Stimulated activated CD8-positive, alpha-beta memory T cell treated with anti-CD3 and anti-CD28 coated beads, Interleukin-4, amount 100 ng/mL, for 4 hours (primary cell): ENCODE measurements at places on chromosomes 4 and X.

DNA sequence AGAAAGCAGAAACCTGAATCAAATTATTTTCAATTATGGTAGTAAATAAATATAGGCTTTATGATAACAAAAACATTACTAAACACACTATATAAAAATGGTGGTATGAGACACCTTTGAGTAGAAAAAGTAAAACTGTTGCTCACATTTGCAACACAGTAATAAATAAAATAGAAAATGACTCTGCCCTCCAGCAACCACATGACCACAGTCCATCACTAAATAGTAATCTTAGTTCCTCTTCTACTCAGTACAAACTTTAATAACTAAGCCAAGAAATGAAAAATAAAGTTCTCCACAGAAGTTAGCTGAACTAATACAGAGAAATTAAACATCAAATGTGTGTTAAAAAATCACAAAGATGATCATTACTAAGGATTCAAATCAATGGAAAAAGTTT is 108.5 kb downstream of the ADGRA3 start:
- no peak for DNase-seq

DNA sequence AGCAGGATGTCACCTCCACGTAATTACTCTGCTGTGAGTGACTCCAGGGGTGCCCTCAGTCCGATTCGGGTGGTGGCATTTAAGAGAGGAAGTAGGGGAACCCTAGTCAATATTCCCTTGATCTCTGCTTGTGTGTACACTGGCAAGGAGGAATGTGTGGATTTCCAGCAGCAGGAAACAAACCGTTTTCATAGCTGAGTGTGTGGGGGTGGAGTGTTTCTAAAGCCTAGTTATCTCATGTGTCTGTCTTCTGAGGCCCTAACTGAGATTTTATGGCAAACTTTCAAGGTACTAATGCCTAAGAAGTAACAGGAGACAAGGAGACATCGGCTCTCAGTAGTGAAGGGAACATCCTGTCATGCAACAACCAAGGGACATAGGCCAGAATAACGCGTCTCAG is 6.6 kb upstream of the CLDN24 start:
- DNase-seq = no peak

- DNase-seq = no peak
Measured at GRCh38 chr4:70449220-70449619, 22.8 kb upstream of the MUC7 start.

- DNase-seq = no peak
Measured at GRCh38 chr4:77699731-77700210, 94.2 kb downstream of the CXCL13 start.

- DNase-seq = no peak
Measured at GRCh38 chr4:57490520-57491255, 380.5 kb upstream of the IGFBP7 start.

GRCh38 chr4:145840162-145840768 is 98.4 kb downstream of the ZNF827 start:
- no peak for DNase-seq

DNA sequence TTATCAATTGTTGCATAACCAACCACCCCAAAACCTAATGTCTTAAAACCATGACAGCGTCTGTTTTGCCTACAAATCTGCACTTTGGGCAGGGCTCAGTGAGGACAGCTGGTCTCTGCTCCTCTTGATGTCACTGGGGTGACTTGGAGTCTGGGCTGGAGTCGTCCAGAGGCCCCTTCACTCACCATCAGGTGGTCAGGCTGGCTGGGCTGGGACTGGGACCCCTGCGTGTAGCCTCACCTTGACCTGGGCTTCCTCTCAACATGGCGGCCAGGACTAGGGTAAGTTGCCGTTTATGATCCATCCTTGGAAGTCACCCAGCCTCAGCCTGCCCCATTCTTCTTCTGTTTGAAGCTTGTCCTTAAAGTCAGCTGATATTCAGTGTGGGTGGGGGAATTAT is 116.8 kb upstream of the NKX1-1 start:
- no peak for DNase-seq

GRCh38 chrX:85993539-85994197 is 53.7 kb downstream of the CHM start:
- no peak for DNase-seq

DNA sequence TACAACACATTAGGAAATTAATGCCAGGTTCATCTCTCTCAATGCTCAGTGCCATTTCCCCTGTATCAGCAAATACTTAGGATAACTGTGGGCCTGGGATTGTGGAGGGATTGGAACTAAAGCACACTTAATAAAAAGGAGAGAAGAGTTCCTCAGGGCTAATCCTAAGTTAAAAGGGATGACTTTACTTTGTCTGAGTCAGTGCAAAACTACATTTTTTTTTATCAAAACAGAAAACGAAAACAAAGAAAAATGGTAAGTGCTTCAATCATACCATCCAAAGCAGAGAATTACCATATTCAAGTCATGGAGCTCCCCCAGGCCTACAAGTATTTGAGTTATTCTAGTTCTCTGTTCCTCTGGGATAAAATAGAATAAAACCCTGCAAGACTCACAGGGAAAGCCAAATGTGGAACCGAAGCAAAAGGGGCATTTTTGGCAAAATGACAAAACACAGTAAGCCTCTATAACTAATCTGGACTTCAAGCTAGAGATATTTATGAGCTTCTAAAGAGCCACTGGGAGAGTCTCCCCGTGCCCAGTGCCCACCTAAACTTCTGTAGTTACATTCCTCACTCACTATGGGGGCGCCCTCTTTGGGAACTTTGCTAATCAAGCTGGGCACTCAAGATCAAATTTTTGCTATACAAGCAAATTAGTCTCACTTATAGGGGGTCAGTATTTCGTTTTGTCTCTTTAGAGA is 53.4 kb downstream of the PALLD start:
- no peak for DNase-seq

- DNase-seq = no peak
Measured at GRCh38 chr4:148786699-148787098, 344.5 kb upstream of the NR3C2 start.

GRCh38 chr4:143357161-143357845 is 20.6 kb downstream of the GAB1 start:
- no peak for DNase-seq

DNA sequence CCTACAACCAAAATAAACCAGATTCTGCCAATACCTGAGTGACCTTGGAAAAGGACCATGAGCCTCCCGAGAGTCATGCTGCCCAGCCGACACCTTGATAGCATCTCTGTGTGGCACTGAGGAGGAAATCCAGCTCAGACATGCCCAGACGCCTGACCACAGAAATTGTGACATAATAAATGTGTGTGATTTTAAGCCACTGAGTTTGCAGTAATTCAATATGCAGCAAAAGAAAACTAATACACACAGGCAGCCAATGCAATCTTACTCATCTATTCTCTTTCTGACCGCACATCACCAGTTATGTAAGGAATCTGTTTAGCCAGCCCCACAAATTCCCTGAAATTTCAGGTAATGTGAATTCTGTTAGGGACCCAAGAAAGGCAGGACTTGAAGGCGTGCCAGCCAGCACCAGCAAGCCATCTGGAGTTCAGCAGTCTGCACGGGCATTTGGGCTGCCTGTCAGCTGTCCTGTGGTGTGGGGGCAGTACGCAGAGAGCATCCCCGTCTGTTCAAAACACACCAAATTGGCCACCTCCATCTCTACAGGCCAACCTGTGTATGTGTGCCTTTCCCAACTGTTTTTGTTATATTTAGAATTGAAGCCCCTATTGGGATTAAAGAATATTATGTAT is 176.4 kb downstream of the NLGN4X start:
- DNase-seq = no peak

GRCh38 chr4:87697945-87698344 is 47.9 kb downstream of the DMP1 start:
- DNase-seq = no peak
